Thoracic aorta (tissue), 2 donors: ENCODE measurements at places on chromosomes 12 and 14. TPM values are rescaled to one million over a fixed set of nuclear protein-coding genes. Genes with fewer than 3 reads are reported as not detected.

The CBLN3 gene
- 4.2 TPM for total RNA-seq

The CYP46A1 gene
- 0.68 TPM for total RNA-seq

The KRT6C gene
- total RNA-seq = not detected

The TMEM63C gene
- total RNA-seq = under 0.01 TPM

The TCL1B gene
- total RNA-seq = not detected

The KCNMB4 gene
- 1.6 TPM for total RNA-seq

The NUAK1 gene
- 31.4 TPM for total RNA-seq

The LGR5 gene
- 7.4 TPM for total RNA-seq

The VPS33A gene
- 10.7 TPM for total RNA-seq

The ERBB3 gene
- 3.2 TPM for total RNA-seq

The CALM1 gene
- total RNA-seq = 493 TPM

The COCH gene
- 1.5 TPM for total RNA-seq

The ITGA7 gene
- total RNA-seq = 317 TPM

The HOXC10 gene
- total RNA-seq = not detected

The BEST3 gene
- not detected for total RNA-seq

The STXBP6 gene
- 3.1 TPM for total RNA-seq

The RDH16 gene
- 0.54 TPM for total RNA-seq

The SPX gene
- not detected for total RNA-seq

The FITM1 gene
- not detected for total RNA-seq

The SLC17A8 gene
- total RNA-seq = not detected

The DACT1 gene
- total RNA-seq = 36.1 TPM

The SVOP gene
- not detected for total RNA-seq

The TPPP2 gene
- not detected for total RNA-seq

The TSPAN8 gene
- 12.8 TPM for total RNA-seq

The SELPLG gene
- 14.3 TPM for total RNA-seq

The TMEM52B gene
- 2.8 TPM for total RNA-seq

The CAPZA3 gene
- not detected for total RNA-seq

The ALDH1L2 gene
- 21.1 TPM for total RNA-seq
